Osteoblast (primary cell): ENCODE measurements at places on chromosomes 16 and 17. TPM values are rescaled to one million over a fixed set of nuclear protein-coding genes. Genes with fewer than 3 reads are reported as not detected.

DNA sequence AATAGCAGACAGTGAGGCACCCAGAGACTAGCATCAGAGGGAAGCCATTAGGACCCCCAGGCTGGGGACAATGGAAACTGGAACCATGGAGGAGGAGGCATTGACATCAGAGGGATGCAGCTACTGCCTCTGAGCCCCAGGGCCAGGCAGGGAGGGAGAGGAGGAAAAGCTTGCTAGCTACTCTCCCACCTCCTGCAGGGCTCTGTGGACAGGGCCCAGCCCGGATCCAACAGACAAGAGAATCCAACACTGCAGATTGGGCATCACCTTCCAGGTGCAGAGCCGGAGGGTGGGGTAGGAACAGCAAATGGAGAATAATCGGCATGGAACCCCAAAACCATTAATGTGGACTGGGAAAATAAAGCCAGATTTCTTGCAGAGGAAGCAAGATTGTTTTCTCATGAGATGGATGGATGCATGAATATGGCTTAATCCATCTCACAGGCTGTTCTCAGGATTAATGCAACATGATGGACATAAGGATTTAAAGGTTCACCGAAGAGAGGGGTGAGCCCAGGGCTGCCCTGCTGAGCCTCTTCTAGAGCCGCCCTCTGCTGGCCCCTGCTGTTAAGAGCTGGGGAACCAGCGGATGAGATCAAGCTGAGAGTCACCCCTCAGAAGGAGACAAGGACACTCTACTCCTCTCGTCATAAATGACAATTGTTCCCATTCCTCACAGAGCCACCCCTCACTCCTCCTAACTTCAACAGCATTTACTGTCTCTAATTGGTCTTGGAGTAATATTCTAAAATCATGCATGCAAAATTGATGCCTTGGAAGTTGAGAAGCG, 48.8 kb downstream of the DNAH3 start:
- H3K4me1 ChIP-seq: peaks cover 33% of the 10 kb centered on the region
- no peaks in the 10 kb centered on the region for H3K36me3 ChIP-seq
- no peak overlapping the region for H3K27ac ChIP-seq
- peak; percentile 41 for DNase-seq
- no peak overlapping the region for H3K4me3 ChIP-seq
- no peaks in the 10 kb centered on the region for H3K27me3 ChIP-seq

DNA sequence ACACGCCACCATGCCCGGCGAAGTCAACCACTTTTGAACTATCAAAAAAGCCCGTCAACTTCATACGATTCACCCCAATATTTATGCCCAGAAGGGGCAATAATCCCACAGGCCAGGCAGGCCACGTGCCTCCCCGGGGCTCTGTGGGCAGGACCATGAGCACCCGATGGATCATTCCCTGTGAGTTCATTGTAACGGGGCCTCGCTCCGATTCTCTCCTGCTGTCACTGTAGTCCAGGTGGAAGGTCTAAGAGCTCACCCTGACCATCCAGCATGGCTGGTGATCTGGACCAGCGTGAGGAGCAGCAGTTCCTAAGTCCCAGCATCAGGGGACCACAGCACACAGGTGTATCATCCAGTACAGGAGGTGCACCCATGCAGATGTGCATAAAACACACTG, 77.5 kb upstream of the DOC2B start:
- H3K27me3 ChIP-seq: no peaks in the 10 kb centered on the region
- no peak overlapping the region for H3K4me3 ChIP-seq
- DNase-seq: peak; percentile 72
- H3K27ac ChIP-seq: no peak overlapping the region

GRCh38 chr17:63775420-63775819, 1.4 kb downstream of the DDX42 start:
- H3K27me3 ChIP-seq: no peaks in the 10 kb centered on the region
- DNase-seq: no peak
- H3K36me3 ChIP-seq: peaks cover 29% of the 10 kb centered on the region
- H3K27ac ChIP-seq: peak overlapping the region; percentile 98
- peaks cover 20% of the 10 kb centered on the region for H3K4me1 ChIP-seq
- peak overlapping the region; percentile 81 for H3K4me3 ChIP-seq

DNA sequence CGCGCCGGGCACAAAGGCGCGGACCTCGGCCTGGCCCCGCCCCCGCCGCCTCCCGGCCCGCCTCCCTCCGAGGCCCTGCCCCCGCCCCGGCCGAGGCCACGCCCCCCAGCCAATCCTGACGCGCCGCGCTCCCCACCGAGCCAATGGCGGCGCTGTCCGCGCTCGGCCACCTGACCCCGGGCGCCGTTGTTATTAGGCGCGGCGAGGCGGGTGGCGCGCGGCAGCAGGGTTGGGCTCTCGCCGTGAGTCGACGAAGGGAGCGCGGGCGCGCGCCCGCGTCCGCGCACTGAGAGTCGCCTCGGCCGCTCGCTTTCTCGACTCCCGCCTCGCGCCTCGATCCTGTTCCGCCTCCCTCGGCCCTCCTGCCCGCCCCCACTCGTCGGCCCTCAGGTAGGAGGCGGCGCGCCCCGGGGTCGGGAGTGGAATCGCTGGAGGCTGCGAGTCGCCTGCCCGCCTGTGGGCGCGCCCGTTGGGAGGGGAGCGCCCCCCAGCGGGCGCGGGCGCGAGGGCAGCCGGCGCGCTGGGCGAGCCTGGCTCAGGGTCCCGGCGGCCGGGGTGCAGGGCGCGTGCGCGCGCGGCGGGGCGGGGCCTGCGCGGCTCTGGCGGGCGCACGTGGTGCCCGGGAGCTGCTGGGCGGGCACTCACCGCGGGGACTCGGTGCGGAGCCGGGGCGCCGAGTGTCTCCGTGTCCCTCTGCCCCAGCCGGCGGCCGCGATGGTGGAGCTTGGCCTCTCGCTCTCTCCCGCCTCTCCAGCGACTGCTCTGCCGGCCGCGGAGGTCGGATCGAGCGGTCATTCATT, 405 bp upstream of the CBLN1 start:
- no peaks in the 10 kb centered on the region for H3K4me1 ChIP-seq
- no peaks in the 10 kb centered on the region for H3K36me3 ChIP-seq
- H3K4me3 ChIP-seq: no peak overlapping the region
- no peak overlapping the region for H3K27ac ChIP-seq

DNA sequence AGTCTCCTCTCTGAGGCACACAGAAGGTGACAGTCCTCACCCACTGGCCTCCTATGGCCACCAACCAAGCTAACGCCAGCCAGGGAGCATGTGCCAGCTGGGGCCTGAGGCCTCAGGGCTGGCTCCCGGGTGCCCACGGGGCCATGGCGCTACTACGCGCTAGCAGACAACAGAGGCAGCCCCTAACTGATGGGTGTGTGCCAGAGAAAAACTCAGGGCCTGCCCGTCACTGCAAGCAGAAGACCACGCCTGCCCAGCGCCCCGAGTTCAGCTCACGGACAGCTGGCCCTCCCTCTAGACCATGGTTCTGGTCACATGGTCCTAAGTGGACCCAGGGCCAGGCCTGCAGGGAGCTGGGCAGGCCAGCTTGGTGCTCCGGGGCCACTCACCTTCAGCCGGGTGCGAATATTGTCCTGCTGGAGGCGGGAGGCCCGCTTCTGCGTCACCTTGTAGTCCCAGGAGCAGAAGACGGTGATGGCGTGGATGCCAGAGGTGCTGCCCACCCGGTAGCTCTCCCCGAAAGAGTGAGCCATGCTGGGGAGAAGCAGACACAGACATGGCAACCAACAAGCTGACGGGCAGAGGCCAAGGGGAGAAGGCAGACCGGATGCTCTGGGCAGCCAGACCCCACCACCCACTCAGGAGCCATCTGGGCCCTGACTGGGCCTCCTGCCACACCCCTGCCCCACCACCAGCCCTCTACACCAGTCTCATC, 6.2 kb downstream of the TMC6 start:
- no peak overlapping the region for H3K27ac ChIP-seq
- H3K4me1 ChIP-seq: no peaks in the 10 kb centered on the region
- H3K36me3 ChIP-seq: no peaks in the 10 kb centered on the region

DNA sequence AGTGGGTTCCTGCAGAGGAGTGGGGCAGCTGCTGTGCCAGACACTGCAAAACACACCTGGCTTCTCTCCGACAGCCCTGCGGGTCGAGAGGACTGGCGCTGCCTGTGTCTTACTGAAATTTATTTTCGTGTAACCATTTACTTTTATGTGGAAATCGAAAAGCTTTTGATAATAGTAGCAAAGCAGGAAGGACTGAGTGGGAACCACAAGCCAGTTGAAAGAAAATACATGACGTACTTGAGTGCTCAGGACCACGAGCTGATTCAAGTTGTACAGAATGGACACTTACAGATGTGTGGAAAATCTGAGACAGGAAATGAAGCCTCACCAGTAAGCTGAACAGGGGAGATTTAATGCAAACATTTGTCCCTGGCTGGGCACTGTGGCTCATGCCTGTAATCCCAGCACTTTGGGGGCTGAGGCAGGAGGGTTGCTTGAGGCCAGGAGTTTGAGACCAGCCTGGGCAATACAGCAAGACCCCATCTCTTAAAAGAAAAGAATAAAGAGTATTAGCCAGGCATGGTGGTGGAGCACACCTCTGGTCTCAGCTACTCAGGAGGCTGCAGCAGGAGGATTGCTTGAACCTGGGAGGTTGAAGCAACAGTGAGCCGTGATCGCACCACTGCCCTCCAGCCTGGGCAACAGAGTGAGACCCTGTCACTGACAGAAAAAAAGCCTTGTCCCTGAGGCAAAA, 11.3 kb upstream of the RPL13 start:
- no peaks in the 10 kb centered on the region for H3K27me3 ChIP-seq
- no peak overlapping the region for H3K4me3 ChIP-seq
- DNase-seq: no peak
- no peak overlapping the region for H3K27ac ChIP-seq
- no peaks in the 10 kb centered on the region for H3K4me1 ChIP-seq
- peaks cover 80% of the 10 kb centered on the region for H3K36me3 ChIP-seq

GRCh38 chr17:27338536-27338985, 44.6 kb downstream of the WSB1 start:
- no peak overlapping the region for H3K4me3 ChIP-seq
- no peak for DNase-seq
- H3K4me1 ChIP-seq: no peaks in the 10 kb centered on the region
- no peaks in the 10 kb centered on the region for H3K27me3 ChIP-seq

CX3CL1 gene
- total RNA-seq: under 0.01 TPM in 1 of 2 replicates, not detected in the other

GRCh38 chr16:27455700-27456099, 53.7 kb downstream of the IL21R start:
- peaks cover 6% of the 10 kb centered on the region for H3K36me3 ChIP-seq
- no peak overlapping the region for H3K27ac ChIP-seq
- no peak overlapping the region for H3K4me3 ChIP-seq
- peak; percentile 45 for DNase-seq
- H3K27me3 ChIP-seq: peaks cover 4% of the 10 kb centered on the region

GRCh38 chr17:2750721-2751120, 1.3 kb upstream of the CCDC92B start:
- H3K36me3 ChIP-seq: no peaks in the 10 kb centered on the region
- H3K27ac ChIP-seq: no peak overlapping the region
- peaks cover 32% of the 10 kb centered on the region for H3K27me3 ChIP-seq
- peak; percentile 79 for DNase-seq
- H3K4me3 ChIP-seq: no peak overlapping the region
- no peaks in the 10 kb centered on the region for H3K4me1 ChIP-seq

- H3K27me3 ChIP-seq: no peaks in the 10 kb centered on the region
- H3K4me1 ChIP-seq: no peaks in the 10 kb centered on the region
- H3K27ac ChIP-seq: no peak overlapping the region
- no peak overlapping the region for H3K4me3 ChIP-seq
- H3K36me3 ChIP-seq: no peaks in the 10 kb centered on the region
Measured at GRCh38 chr17:73707358-73707757, 63.1 kb upstream of the SDK2 start.

DNA sequence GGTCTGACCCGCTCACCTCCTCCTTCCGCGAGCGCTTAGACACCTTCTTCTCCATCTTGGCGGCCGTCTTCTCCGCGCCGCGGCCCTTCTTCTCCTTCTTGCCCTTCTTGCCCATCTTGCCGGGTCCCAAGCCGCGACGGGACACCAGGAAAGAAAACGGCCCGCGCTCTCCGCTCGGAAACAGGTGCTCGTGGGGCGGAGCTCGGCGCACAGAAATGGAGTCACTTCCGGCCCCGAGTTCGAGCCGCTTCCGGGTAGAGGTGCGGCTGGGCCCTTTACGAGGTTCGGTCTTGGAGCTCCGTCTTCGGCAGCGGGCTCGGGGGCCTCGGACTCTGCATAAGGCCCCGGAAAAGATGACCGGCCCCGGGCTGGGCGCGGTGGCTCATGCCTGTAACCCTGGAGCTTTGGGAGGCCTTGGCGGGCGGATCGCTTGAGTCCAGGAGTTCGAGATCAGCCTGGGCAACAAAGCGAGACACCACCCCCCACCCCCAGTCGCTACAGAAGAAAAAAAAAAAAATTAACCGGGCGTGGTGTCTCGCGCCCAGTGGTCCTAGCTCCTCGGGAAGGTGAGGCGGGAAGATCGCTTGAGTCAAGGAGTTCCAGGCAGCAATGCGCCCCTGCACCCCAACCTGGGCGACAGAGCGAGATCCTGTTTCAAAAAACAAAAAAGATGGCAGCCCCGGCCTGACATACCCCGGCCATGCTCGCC, at the start of gene KLHDC4:
Gene KLHDC4 (minus strand): TSS at position 211 of the 709 bp plus-strand sequence. CDS start 96 bp downstream, at position 115.
- H3K4me1 ChIP-seq: peaks cover 13% of the 10 kb centered on the region
- peaks cover 17% of the 10 kb centered on the region for H3K36me3 ChIP-seq
- H3K4me3 ChIP-seq: peak within 1 kb of the TSS; percentile 96
- DNase-seq: peak; percentile 98
- no peaks in the 10 kb centered on the region for H3K27me3 ChIP-seq

DNA sequence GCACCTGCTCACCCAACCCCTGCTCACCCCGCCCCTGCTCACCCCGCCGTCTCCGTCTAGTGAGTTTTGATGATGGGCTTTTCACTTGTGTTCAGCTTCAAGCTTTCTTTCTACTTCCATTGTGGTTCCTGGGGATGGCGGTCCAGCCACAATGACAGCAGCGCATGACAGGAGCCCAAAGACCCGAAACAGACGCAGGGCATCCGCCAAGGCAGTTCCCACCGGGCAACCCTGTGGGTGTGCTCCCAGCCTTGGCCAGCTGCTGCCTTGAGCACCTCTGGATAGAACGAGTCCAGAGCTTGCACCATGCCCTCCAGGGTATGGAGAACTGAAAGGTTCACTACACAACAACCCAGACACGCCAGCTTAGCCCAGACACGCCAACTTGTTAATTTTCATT, 92.9 kb upstream of the CHMP6 start:
- peaks cover 7% of the 10 kb centered on the region for H3K36me3 ChIP-seq
- DNase-seq: peak; percentile 59
- no peak overlapping the region for H3K4me3 ChIP-seq
- H3K4me1 ChIP-seq: peaks cover 3% of the 10 kb centered on the region

- H3K4me3 ChIP-seq: no peak overlapping the region
- peak; percentile 95 for DNase-seq
- peaks cover 28% of the 10 kb centered on the region for H3K27me3 ChIP-seq
- H3K36me3 ChIP-seq: no peaks in the 10 kb centered on the region
- H3K27ac ChIP-seq: no peak overlapping the region
- H3K4me1 ChIP-seq: peaks cover 15% of the 10 kb centered on the region
Measured at GRCh38 chr17:77963441-77963840, 4.9 kb downstream of the TNRC6C start.

DOC2A gene
- total RNA-seq: not detected in 2 replicates

GRCh38 chr16:55330781-55331647, 7.0 kb downstream of the IRX6 start:
- no peaks in the 10 kb centered on the region for H3K36me3 ChIP-seq
- H3K4me1 ChIP-seq: no peaks in the 10 kb centered on the region
- peaks cover 16% of the 10 kb centered on the region for H3K27me3 ChIP-seq
- DNase-seq: no peak

SMIM22 gene
- not detected in 2 replicates for total RNA-seq

- peaks cover 14% of the 10 kb centered on the region for H3K4me1 ChIP-seq
- peak overlapping the region; percentile 47 for H3K27ac ChIP-seq
- no peaks in the 10 kb centered on the region for H3K27me3 ChIP-seq
- no peak overlapping the region for H3K4me3 ChIP-seq
- peak; percentile 83 for DNase-seq
Measured at GRCh38 chr16:88013091-88013609, 61.9 kb downstream of the BANP start.
